ENCODE measurements at places on chromosomes 7 and 10. TPM values are rescaled to one million over a fixed set of nuclear protein-coding genes. Genes with fewer than 3 reads are reported as not detected.

The ST8SIA6 gene
- total RNA-seq: 4.4 TPM

The PTPRZ1 gene
- 154 TPM for total RNA-seq

The COL28A1 gene
- total RNA-seq: 0.60 TPM

The CNNM1 gene
- total RNA-seq: 1.1 TPM

The SCIN gene
- not detected for total RNA-seq

The NT5C2 gene
- total RNA-seq: 63.6 TPM

The CYP2E1 gene
- total RNA-seq: 0.36 TPM

The MCM7 gene
- total RNA-seq: 206 TPM

GRCh38 chr7:499853-500485 is 19.7 kb downstream of the PDGFA start:
- H3K36me3 ChIP-seq: no peaks in the 10 kb centered on the region
- H3K27me3 ChIP-seq: no peaks in the 10 kb centered on the region
- no peak overlapping the region for H3K27ac ChIP-seq
- H3K4me1 ChIP-seq: no peaks in the 10 kb centered on the region
- no peak for DNase-seq

DNA sequence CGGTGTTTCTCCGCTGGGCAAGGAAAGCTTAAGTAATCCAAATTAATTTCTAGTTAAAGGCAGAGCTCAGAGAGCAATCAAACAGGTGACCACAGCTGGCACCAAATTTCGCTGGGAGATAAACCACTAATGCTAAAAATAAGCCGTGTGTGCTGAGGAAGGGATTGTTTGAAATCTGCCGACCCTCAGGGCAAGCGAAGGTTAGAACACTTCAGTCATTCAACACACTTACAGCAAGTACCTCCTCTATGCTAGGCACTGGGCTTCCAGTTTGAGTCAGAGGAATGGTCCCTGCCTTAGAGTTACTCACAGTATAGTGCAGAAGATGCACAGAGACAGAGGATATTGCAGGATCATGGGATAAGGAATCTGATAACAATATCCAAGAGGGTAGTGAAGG is 467.9 kb upstream of the PODXL start:
- DNase-seq: no peak
- H3K27ac ChIP-seq: no peak overlapping the region

DNA sequence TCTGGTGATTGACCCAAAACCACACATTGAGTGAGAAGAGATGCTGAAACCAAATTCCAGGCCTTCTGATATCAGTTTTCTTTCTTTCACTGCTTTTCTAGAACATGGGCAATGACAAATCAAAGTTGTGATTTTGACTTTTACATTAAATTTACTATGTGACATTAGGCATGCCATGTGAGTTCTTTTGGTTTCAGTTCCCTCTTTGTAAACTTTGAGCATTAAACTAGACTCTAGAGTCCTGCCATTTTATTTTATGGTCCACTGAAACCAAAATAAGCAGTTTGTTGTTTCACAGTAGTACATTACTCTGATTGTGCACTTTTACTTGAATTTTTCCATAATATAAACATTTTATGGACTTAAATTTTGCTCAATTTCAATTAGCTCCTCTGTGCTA is 381.1 kb upstream of the SEMA3D start:
- no peaks in the 10 kb centered on the region for H3K27me3 ChIP-seq
- no peaks in the 10 kb centered on the region for H3K36me3 ChIP-seq
- no peak for DNase-seq
- H3K27ac ChIP-seq: no peak overlapping the region
- no peaks in the 10 kb centered on the region for H3K4me1 ChIP-seq

DNA sequence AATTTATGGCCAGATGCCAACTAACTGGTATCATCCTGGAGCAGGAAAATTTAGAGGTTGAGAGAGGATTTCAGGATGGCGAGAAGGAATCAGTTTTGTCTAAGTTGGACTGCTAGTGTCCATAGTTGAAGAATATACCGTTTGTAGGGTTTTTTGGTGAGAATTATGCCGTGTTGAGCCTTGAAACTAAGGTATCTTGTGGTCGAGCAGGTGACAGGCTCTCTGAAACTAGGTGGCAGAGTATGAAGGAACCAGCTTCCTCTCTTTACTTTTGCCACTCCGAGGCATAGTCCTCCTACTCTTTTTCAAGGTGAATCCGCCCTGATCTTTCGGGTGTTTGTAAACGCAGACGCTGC is 9.7 kb downstream of the MDFIC start:
- H3K4me3 ChIP-seq: no peak overlapping the region
- no peak for DNase-seq
- H3K27me3 ChIP-seq: no peaks in the 10 kb centered on the region
- H3K36me3 ChIP-seq: no peaks in the 10 kb centered on the region
- peaks cover 16% of the 10 kb centered on the region for H3K4me1 ChIP-seq
- H3K27ac ChIP-seq: no peak overlapping the region

- no peaks in the 10 kb centered on the region for H3K27me3 ChIP-seq
- no peaks in the 10 kb centered on the region for H3K36me3 ChIP-seq
- peaks cover 7% of the 10 kb centered on the region for H3K4me1 ChIP-seq
Measured at GRCh38 chr10:7563770-7564169, 103.0 kb downstream of the ITIH5 start.

DNA sequence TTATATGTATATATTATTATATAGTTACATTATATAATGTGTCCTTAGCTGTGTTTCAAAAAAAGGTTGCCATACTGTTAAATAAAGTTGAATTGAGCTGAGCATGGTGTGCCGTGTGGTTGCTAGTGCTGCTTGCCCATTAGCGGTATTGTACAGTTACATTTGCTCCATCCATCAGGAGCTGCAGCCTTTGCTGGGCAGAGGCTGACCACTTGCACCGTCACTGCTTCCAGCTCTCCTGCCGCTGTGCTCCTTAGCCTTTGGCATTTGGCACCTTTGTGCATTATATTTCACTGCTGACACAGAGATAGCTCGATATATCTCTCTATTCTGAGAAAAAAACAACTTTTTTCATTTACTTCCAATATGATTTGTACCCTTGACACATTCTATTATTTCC is 372.2 kb downstream of the PHTF2 start:
- no peak overlapping the region for H3K27ac ChIP-seq
- H3K4me3 ChIP-seq: no peak overlapping the region
- no peaks in the 10 kb centered on the region for H3K36me3 ChIP-seq
- H3K4me1 ChIP-seq: peaks cover 18% of the 10 kb centered on the region
- no peak for DNase-seq

GRCh38 chr10:110361800-110362456 is 57.2 kb upstream of the SMNDC1 start:
- H3K4me3 ChIP-seq: no peak overlapping the region
- no peaks in the 10 kb centered on the region for H3K27me3 ChIP-seq
- DNase-seq: peak; percentile 38
- H3K27ac ChIP-seq: no peak overlapping the region
- H3K4me1 ChIP-seq: peaks cover 12% of the 10 kb centered on the region

DNA sequence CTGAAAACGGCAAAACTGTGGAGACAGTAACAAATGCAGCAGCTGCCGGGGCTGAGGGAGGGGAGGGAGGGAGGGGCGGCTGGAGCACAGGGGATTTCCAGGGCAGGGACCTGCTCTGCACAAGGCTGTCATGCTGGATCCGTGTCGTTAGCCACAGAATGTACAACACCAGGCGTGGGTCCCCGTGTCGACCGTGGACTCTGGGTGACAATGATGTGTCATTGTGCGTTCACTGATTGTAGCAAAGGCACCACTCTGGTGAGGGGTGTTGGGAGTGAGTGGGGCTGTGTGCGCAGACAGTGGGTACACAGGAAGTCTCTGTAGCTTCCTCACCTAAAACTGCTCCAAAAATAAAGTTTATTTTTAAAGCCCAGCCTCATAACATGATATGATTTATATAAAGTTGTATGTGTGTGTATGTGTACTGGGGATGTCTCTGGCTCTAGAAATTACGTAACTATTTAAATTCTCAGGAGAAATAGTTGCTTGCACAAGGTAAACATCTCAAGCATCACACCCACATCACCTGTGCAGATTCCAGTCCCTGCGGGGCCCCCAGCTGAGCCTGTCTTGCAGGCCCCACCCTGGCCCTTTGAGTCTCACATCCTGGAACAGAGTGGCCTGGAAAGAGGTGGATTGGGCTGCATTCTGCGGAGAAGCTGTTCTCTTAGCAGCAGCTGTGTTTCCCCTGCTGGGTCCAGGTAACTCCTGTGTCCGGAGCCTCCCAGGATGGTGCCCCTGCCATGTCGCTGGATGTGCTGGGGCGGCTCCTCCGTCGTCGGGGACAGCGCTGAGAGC is 135.7 kb downstream of the DYNC2I1 start:
- H3K27ac ChIP-seq: no peak overlapping the region
- peaks cover 73% of the 10 kb centered on the region for H3K27me3 ChIP-seq
- no peaks in the 10 kb centered on the region for H3K4me1 ChIP-seq
- no peaks in the 10 kb centered on the region for H3K36me3 ChIP-seq

DNA sequence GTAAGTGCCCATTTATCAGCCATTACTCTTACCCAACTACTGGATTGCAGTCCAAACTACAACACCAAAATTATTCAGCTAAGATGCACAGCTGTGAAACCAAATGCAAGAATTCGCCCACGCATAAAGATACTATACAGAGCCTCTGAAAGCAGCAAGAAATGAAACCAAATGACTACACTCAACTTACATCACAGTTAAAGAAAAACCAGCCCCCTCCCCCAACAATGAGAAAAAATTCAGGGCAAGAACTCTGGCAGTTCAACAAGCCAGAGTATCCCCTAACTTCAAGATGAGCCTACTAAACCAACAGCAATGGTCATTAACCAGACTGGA is 209.1 kb upstream of the VWC2 start:
- no peaks in the 10 kb centered on the region for H3K27me3 ChIP-seq
- H3K4me1 ChIP-seq: no peaks in the 10 kb centered on the region
- H3K4me3 ChIP-seq: no peak overlapping the region
- DNase-seq: no peak
- H3K36me3 ChIP-seq: no peaks in the 10 kb centered on the region

DNA sequence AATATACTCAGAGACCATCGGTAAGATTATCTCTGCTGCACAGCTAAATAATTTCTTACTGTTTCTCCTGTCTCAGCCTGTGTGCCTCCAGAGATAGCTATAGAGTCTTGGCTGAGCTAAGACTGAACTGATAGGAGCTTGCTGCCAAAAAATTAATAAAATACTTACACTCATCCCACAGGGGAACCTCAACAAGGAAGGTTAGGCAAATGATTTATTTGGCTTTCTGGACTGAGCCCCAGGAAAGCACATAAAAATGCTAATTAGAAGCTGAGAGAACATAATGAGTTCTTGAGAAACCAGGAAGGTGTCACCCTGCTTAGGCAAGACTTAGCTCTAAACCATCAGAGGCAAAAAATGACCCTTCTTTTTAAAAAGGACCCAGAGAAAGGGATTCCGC is 534.5 kb downstream of the TNS3 start:
- no peaks in the 10 kb centered on the region for H3K27me3 ChIP-seq
- H3K27ac ChIP-seq: no peak overlapping the region
- DNase-seq: no peak
- H3K36me3 ChIP-seq: no peaks in the 10 kb centered on the region

GRCh38 chr10:70227548-70228320 is 5.5 kb downstream of the PPA1 start:
- no peak overlapping the region for H3K27ac ChIP-seq
- no peak for DNase-seq
- no peaks in the 10 kb centered on the region for H3K27me3 ChIP-seq

DNA sequence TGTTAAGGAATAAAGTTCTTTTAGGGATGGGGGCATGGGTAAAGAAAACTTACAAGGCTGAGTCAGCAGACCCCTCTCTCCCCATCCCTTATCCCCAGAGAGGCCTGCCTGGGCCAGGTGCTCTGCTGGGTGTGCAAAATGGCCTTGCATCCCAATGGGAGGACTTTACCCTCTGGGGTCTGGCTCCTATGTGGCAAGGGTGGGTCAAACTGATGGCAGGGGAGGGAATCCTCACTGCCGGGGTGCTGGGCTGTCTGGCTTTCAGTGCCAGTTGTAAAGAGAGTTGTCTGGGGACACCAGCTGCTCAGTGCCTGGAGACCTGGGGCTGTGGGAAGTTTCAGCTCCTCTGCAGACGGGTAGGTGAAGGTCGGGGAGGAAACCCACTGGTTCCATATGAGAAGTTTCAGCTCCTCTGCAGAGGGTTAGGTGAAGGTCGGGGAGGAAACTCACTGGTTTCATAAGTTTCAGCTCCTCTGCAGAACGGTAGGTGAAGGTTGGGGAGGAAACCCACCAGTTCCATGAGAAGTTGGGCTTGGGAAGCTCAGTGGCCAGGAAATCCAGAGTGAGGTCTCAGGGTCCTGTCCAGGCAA is 127.2 kb upstream of the PODXL start:
- H3K27ac ChIP-seq: no peak overlapping the region
- H3K36me3 ChIP-seq: no peaks in the 10 kb centered on the region
- no peak for DNase-seq
- no peaks in the 10 kb centered on the region for H3K4me1 ChIP-seq
- no peaks in the 10 kb centered on the region for H3K27me3 ChIP-seq
- H3K4me3 ChIP-seq: no peak overlapping the region
